Suppressor macrophage (primary cell): ENCODE measurements at places on chromosomes 11 and 22.

DNA sequence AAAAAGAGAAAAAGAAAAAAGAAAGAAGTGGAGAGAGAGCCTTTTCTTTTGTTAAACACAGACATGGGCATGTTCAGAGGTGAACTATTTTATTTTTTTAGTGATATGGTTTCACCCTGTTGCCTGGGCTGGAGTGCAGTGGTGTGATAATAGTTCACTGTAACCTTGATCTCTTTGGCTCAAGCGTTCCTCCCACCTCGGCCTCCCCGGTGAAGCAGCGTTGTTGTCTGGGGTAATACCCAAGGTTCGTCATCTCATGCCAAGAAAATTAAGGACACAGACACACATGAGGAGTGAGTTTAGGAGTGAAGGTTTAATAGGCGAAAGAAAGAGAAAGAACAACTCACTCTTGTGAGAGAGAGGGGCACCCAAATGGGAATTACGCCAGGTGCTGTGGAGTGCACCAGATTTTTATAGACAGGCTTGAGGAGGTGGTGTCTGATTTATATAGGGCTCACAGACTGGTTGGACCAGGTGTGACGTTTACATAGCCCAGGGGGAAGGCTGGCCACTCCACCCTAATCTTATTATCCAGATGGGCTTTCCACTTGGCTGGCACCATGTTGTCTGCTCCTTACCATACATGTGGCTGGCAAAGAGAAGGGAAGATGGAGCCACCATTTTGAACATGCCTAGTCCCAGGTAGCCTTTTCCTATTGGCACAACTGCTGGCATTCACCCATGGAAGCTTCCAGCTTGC lies 42.3 kb downstream of the GRAMD1B start:
- DNase-seq: no peak

- DNase-seq: no peak
These were observed 29.2 kb upstream of the PPARA start for GRCh38 chr22:46121079-46121478.

GRCh38 chr11:132865623-132866022 lies 666.7 kb downstream of the OPCML start:
- DNase-seq: no peak

GRCh38 chr22:31360029-31360428 lies 13.9 kb upstream of the PATZ1 start:
- DNase-seq: no peak

DNA sequence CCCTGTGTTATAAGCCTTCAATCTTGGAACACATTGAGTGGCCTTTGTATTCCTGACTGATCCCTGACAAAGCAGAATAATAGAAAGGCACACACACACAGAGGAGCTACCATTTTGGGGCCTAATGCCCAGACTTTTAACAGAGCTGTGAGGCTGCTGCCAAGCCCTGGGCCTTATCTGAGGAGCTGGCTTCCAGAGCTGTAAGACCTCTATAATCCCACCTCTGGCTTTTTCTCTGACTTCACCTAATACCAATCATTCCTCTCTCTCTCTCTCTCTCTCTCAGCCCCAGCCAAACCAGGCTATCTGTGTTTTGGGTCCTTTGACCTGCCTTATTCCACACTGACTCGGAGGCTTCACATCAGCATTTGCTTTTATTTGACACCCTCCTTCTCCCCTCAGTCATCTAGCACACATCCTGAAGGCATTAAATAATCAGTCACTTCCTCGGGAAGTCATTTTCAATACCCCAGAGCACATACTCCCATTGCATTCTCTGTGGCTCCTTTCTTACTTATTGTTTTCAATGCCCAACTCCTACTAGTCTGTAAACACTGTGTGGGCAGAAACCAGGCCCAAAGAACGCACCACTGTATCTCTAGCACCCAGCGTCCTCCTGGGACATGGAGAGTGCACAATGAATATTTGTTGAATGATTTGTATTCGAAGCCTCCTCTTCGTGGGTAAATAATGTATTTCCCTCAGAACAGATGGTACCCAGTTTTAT lies 21.2 kb upstream of the TRIM44 start:
- no peak for DNase-seq

DNA sequence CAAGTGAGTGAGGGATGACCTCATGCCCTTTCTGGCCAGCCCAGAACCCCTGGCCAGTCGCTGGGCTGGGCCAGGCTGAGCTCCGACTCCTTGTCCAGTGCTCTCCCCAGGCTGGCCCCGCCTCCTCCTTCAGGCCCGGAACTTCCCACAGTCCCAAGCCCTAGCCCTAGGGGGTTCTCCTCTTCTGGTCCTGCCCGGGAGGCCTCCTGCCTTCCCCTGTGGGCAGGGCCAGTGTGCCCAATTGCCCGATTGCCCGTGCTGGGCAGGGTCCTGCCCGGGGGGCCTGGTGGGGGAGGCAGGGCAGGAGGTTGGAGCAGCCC lies 4.2 kb downstream of the TCIRG1 start:
- peak; percentile 42 for DNase-seq

- no peak for DNase-seq
These were observed 75.3 kb downstream of the MED15 start for GRCh38 chr22:20582520-20583361.

GRCh38 chr11:73577496-73577917 lies 20.4 kb downstream of the FAM168A start:
- no peak for DNase-seq

DNA sequence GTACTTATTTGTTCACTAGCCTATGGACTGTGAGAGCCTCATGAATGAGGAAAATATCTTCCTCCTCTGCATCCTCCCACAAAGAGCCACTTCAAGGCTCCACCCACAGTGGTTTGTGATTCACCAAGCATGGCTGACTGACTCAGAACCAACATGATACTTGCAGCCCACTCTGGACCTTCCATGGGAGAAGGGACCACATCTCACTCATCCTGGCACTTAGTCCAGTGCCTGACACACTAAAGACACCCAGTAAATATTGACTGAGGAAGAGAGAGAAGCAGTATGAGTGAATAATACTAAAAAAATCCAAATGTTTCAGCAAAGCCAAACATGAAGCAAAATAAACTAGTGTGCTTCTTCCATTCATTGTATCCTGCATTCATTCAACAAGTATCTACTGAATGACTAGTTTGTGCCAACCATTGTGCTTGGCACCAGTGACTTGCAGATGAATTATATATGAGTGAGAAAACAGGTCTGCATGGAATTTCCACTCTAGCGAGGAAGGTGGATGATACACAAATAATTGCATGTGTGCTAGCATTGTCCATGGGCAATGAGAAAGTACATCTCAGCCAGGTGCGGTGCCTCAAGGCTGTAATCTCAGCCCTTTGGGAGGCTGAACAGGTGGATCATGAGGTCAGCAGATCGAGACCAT lies 54.9 kb upstream of the BLID start:
- DNase-seq: peak; percentile 73

- DNase-seq: no peak
These were observed 33.4 kb downstream of the ARHGAP1 start for GRCh38 chr11:46667043-46667481.

GRCh38 chr22:37267135-37267587 lies 15.1 kb upstream of the CYTH4 start:
- DNase-seq: peak; percentile 70

GRCh38 chr11:134153147-134153905 lies 70.4 kb downstream of the NCAPD3 start:
- no peak for DNase-seq

DNA sequence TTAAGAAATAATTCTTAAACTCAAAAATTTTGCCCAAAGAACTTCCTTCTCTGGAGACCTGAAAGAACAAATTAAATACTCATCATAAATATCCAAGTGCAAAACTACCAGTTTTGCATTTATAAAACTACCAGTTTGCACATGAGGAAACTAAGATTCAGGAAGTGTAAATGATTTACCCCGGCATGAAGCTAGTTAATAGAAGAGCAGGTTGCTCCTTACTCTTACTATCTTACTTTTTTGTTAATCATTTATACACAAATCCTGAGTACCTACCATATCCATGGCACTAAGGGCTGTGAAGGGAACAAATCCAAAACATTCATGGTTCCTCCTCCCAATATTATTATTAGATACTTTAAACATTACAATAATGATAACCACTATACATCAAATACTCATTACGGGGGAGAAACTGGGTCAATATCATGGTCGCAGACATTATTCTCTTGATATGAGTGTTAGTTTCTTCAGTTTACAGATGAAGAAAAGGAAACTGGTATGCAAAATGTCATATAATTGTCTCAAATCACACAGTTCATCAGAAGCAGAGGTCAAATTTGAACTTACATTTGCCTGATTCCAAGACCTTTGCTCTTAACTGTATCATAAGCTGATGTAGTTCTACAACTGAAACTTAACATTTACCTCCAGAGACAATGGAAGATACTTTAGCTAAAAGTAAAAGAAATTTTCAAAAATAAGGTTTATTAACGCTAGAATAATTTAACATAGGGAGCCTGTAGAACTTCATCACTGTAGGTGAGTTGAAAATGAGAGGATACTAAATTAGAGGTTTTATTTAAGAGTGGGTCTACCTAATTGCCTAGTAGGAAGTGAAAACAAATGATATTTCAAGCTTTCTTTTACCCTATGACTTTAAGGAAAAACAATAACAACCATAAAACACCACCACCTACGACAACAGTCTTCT lies 74.5 kb downstream of the FAM76B start:
- DNase-seq: no peak

DNA sequence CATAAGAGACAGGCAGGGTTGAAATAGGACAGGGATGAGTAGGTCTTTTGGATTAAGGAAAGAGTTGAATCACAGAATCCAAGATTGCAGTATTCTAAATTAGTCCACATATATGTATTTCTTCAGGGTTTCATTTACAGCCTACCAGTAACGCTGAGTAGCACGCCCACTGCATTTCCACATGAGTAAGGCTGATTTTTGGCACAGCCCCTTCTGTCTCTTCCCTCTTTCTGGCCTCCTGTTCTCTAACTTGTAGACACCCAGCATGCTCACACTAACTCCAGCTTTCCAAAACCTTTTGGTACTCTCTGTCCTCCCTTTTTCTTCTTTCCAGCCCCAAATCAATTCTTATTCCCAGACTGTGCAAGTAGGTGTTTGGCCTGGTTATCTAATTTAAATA lies 3.7 kb upstream of the SIK2 start:
- DNase-seq: peak; percentile 67

DNA sequence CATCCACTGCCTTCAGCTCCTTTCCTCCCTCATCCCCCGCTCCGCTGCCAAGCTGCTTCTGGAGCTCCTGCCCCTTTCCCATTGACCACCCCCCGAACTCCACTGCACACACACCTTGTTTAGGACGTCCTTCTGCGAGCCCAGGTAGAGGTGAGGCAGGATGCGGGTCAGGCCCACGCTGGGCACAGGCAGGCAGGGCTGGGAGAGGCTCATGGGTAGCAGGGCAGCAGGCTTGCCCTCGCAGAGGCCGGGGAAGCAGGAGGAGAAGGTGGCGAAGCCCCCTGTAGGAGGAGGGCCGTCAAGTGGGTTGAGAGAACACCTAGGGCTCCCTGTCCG lies 13.3 kb downstream of the DUSP8 start:
- DNase-seq: no peak

- DNase-seq: peak; percentile 97
These were observed 29.2 kb upstream of the WNT11 start for GRCh38 chr11:76235233-76236091.

- DNase-seq: no peak
These were observed 38.9 kb downstream of the MUC2 start for GRCh38 chr11:1113405-1114201.

GRCh38 chr11:5230266-5230665 lies 3.4 kb upstream of the HBB start:
- no peak for DNase-seq
